ENCODE measurements at places on chromosomes 6 and 20. TPM values are rescaled to one million over a fixed set of nuclear protein-coding genes. Genes with fewer than 3 reads are reported as not detected.

DNA sequence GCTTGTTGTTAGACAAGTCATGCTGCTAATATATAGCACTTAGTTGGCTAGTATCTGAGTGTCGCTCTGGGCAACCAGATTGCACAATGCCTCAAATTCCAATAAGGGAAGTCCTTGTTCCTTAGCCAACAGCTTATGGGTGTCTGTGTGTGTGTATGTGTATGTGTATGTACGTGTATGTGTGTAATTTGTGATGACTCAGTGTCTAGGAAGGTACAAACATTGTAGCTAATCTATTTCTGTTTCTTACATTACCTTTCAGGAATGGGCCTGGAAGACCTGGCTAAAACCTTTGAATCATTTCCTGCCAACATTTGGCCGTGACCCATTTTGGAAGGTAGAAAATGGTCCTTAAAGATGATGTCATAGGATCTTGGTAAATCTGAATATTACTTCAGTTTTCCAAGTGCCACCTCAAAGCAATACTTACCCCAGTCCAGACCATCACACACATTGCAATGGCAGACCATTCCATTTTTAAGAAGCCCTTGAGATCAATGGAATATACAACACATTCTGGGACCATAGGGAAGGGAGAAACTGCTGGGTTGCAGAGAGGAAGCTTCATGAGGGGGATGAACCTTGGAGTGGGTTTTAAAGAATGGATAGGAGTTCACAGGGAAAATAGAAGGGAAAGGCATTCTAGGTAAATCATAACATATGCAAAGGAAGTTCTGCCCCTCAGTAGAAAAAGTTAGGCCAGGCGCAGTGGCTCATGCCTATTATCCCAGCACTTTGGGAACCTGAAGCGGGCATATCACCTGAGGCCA, 25.1 kb downstream of the NEDD9 start:
- H3K4me1 ChIP-seq: peaks cover 57% of the 10 kb centered on the region
- no peak overlapping the region for H3K27ac ChIP-seq
- no peak overlapping the region for H3K4me3 ChIP-seq
- H3K36me3 ChIP-seq: peaks cover 74% of the 10 kb centered on the region
- no peak for DNase-seq
- no peaks in the 10 kb centered on the region for H3K27me3 ChIP-seq

GRCh38 chr6:154561750-154562149, 51.3 kb upstream of the CNKSR3 start:
- no peak overlapping the region for H3K27ac ChIP-seq
- DNase-seq: no peak
- H3K36me3 ChIP-seq: no peaks in the 10 kb centered on the region
- H3K27me3 ChIP-seq: peaks cover 5% of the 10 kb centered on the region

- no peak for DNase-seq
- peaks cover 83% of the 10 kb centered on the region for H3K36me3 ChIP-seq
- peaks cover 57% of the 10 kb centered on the region for H3K4me1 ChIP-seq
- no peak overlapping the region for H3K4me3 ChIP-seq
- H3K27me3 ChIP-seq: no peaks in the 10 kb centered on the region
These were observed 22.8 kb downstream of the PANK2 start for GRCh38 chr20:3911956-3912355.

GRCh38 chr6:15620611-15621010, 42.2 kb downstream of the DTNBP1 start:
- peaks cover 8% of the 10 kb centered on the region for H3K36me3 ChIP-seq
- H3K4me3 ChIP-seq: no peak overlapping the region
- peaks cover 12% of the 10 kb centered on the region for H3K4me1 ChIP-seq
- no peak overlapping the region for H3K27ac ChIP-seq

DNA sequence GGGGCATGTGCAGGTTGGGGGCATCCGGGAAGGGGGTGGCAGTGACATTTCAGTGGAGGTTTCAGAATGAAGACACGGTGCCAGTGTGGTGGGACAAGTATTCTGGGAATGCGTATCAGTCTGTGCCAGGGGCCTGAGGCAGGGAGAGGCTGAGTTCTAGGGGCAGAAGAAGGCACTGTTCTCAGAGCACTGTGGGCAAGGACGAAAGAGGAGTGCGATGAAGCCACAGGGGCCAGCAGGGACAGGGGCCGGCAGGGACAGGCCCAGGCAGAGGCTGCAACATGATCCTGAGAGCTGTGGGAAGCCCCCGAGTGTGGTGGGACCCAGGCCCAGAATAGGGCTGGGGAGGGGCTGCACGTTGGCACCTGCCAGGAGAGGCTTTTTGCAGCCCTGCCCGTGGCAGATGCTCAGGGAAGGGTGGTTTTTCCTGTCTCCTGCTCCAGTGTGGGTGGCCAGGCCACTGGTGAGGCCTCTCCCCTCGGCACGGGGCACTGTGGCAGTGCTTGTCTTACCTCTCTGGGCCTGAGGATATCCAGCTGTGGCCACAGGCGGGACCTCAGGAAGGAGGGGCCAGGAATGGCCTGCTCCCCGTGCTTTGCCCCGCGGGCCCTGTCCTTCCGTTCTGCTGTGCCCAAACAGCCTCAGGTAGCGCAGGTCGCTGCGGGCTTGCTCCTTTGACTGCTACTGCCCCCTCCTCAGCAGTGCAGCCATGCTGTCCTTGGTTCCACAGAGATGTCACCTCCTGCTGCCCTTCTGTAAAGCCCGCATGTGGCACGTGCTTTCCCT, 10.0 kb downstream of the ENTPD6 start:
- peaks cover 4% of the 10 kb centered on the region for H3K36me3 ChIP-seq
- peak; percentile 7 for DNase-seq
- H3K27me3 ChIP-seq: no peaks in the 10 kb centered on the region
- no peak overlapping the region for H3K4me3 ChIP-seq
- H3K27ac ChIP-seq: no peak overlapping the region

DNA sequence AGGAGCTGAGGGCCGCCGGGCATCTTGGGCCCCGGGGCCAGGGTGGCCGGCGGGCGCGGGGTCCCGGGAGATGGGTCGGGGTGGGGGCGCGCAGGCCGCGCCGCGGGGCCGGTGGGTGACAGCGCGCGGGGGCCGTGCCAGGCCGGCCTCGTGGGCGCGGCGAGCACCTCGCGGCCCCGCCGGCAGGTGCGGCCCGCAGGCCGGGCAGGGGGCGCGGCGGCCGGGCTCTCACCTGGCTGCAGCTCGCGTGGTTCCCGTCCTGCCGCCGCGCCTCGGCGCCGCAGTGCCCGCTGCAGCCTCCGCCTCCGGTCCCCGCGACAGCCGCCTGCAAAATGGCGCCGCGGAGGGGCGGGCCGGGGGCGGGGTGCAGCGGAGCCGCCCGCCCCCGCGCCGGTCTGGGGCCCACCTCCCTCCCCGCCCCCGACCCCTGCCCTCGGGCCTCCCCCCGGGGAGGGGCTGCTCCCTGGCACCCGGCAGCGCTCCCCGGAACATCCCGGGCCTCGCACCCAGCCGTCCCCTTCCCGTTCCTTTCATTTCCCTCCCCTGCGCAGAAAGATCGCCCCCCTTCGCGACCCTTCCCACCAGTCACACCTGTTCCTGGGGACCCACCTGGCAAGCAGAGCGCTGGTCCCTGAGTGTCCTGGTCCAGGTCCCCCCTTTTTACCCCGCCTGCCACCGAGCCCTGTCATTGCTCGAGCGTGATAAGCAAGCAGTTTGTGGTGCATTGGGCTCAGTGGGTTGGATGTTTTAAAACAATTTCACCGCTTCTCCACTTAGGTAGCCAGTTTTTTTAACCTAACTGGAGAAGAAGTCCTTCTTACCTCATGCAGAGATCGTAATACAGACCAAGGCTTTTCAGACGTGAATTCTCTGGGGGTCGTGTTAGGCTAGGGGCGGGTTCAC, at the start of gene SLC23A2:
TSS of gene SLC23A2 (minus strand) at position 337 of the 903 bp plus-strand sequence. CDS start 68,948 bp downstream, outside the sequence.
- H3K36me3 ChIP-seq: peaks cover 3% of the 10 kb centered on the region
- peak within 1 kb of the TSS; percentile 76 for H3K27ac ChIP-seq
- H3K4me1 ChIP-seq: peaks cover 26% of the 10 kb centered on the region
- peak; percentile 64 for DNase-seq
- H3K4me3 ChIP-seq: peak within 1 kb of the TSS; percentile 93

Gene RREB1
- 26.5 TPM for total RNA-seq
